Activated T-cell treated with anti-CD3 and anti-CD28 coated beads, Interleukin-2, amount 50 U/mL, for 72 hours (primary cell): ENCODE measurements at places on chromosomes 6 and 20.
A peak's percentile ranks its signal among the peaks of the same experiment; 100 is the strongest.

DNA sequence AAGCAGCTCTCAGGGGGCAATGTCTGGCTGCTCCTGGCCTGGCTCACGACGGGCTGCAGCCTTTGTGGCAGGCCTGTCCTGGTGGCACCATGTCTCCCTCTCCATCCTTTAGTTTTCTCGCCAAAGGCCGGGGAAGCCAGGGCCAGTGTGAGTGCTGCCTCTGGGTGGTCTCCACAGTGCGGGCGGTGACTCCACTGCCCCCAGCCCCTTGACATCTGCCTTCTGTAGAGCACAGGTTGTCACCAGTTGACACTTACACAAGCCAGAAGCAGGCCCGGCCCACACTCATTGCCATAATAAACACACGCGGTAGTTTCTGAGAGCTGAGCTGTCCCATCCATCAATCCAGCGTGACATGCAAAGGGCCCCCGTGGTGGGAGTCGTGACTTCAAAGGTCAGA is 219.5 kb downstream of the TFAP2C start:
- no peak overlapping the region for H3K4me3 ChIP-seq
- peaks cover 6% of the 10 kb centered on the region for H3K27me3 ChIP-seq
- no peak for DNase-seq

DNA sequence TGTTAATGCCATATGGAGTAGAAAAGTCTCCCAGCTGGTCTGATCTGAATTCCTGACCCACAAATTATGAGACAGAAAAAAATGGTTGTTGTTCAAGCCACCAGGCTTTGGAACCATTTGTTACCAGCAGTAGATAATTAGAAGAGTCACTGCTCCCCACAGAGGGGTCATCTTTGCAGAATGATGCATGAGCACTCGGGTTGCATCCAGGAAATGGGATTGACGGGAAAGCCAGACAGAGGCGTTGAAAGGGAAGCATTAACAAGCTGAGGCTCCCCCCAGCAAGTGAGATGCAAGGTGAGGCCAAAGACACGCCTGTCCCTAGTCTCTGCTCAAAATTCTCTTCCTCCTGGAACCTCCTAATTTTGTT is 182.5 kb downstream of the SYNDIG1 start:
- no peak overlapping the region for H3K4me3 ChIP-seq
- H3K27me3 ChIP-seq: no peaks in the 10 kb centered on the region
- no peak for DNase-seq

DNA sequence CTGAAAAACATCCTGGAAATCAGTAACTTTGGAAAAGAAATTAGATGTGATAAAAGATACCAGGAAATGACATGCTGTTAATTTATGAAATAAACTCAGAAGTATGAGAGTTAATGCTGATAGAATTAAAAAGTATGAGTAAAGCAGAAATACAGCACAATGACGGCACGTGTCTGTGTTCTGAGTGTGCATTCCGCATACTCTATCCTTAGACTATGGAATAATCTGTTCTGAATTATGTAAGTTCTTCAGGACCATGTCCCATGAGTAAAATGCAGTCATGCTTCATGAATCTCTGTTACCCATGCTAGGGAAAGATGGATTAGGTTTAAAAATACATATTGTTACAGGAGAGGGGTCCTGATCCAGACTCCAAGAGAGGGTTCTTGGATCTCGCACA is 21.7 kb downstream of the HECA start:
- H3K4me3 ChIP-seq: peak overlapping the region; percentile 69
- peak overlapping the region; percentile 90 for H3K27ac ChIP-seq

GRCh38 chr6:21406316-21406715 is 187.2 kb upstream of the SOX4 start:
- peaks cover 22% of the 10 kb centered on the region for H3K4me1 ChIP-seq
- no peaks in the 10 kb centered on the region for H3K36me3 ChIP-seq
- no peak overlapping the region for H3K27ac ChIP-seq
- H3K27me3 ChIP-seq: peaks cover 49% of the 10 kb centered on the region
- no peak overlapping the region for H3K4me3 ChIP-seq

DNA sequence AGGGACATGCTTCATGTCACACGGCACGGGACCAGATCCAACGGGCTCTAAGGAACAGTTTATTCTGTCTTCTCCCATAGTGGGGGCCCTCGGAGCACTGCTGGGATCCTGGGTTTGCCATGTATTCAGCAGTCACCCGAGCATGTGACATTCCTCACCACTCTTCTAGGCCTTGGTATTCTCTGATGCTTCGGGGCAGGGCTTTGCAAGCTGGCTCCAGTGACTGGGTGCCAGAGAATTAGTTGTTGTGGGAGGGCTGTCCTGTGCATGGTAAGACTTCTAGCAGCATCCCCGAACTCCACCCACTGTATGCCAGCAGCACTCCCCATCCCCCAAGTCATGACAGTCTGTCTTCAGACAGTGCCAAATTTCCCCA is 5.4 kb downstream of the CCN5 start:
- peaks cover 4% of the 10 kb centered on the region for H3K4me1 ChIP-seq
- no peaks in the 10 kb centered on the region for H3K27me3 ChIP-seq
- H3K4me3 ChIP-seq: no peak overlapping the region
- H3K36me3 ChIP-seq: no peaks in the 10 kb centered on the region

DNA sequence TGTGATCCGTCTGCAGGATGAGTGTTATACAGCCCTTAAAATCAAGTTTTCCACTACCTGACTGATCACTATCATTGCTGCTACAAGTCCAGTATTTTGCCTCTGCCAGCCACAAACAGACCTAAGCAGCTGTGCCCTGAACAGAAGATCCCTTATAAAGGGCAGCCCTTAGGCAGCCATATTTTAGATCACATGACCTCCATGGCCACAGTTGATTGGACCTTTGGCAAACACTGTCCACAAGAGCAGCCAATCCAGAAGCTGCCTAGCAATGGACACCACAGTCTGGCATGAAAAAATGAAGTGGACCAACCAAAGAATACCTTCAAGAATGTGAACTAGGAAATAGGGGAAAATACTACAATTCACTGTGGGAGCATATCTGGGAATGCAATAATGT is 50.8 kb downstream of the MC3R start:
- no peaks in the 10 kb centered on the region for H3K4me1 ChIP-seq
- peaks cover 16% of the 10 kb centered on the region for H3K27me3 ChIP-seq
- H3K4me3 ChIP-seq: no peak overlapping the region
- no peak overlapping the region for H3K27ac ChIP-seq
- H3K36me3 ChIP-seq: no peaks in the 10 kb centered on the region

- H3K27ac ChIP-seq: no peak overlapping the region
- no peak for DNase-seq
- peaks cover 17% of the 10 kb centered on the region for H3K27me3 ChIP-seq
- H3K36me3 ChIP-seq: no peaks in the 10 kb centered on the region
- H3K4me1 ChIP-seq: no peaks in the 10 kb centered on the region
Observed at GRCh38 chr20:57038608-57039440, 227.6 kb downstream of the BMP7 start.

- no peak overlapping the region for H3K4me3 ChIP-seq
- peaks cover 62% of the 10 kb centered on the region for H3K4me1 ChIP-seq
- peaks cover 13% of the 10 kb centered on the region for H3K36me3 ChIP-seq
- H3K27me3 ChIP-seq: no peaks in the 10 kb centered on the region
- DNase-seq: no peak
- peak overlapping the region; percentile 80 for H3K27ac ChIP-seq
Observed at GRCh38 chr20:45067087-45067486, 33.8 kb downstream of the KCNS1 start.

- H3K27ac ChIP-seq: peak overlapping the region; percentile 93
- DNase-seq: no peak
- no peaks in the 10 kb centered on the region for H3K27me3 ChIP-seq
- H3K4me3 ChIP-seq: peak overlapping the region; percentile 99
Observed at GRCh38 chr20:44961011-44961869, 1.0 kb upstream of the TOMM34 start.

GRCh38 chr6:11648889-11649288 is 111.3 kb downstream of the TMEM170B start:
- no peaks in the 10 kb centered on the region for H3K36me3 ChIP-seq
- no peak overlapping the region for H3K4me3 ChIP-seq
- H3K27ac ChIP-seq: no peak overlapping the region

DNA sequence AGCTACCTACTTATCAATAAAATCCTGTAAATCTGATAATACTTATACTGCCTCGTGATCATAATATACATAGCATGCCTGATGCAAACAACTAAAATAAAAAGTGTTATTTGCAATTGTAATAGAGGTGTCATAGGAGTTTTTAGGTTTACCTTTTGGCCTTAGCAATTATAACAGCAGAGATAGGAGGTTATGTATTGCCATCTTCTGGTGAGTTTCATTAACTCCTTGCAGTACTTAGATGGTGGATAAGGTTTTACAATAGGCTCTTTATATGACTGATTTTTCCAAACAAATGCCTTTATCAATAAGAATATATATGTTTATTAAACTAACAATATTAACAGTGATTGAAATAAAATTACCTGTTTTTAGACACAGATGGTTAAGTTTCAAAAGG is 27.8 kb upstream of the MYCT1 start:
- no peak for DNase-seq
- no peaks in the 10 kb centered on the region for H3K36me3 ChIP-seq
- H3K4me1 ChIP-seq: no peaks in the 10 kb centered on the region
- no peaks in the 10 kb centered on the region for H3K27me3 ChIP-seq
- H3K4me3 ChIP-seq: no peak overlapping the region
- no peak overlapping the region for H3K27ac ChIP-seq

DNA sequence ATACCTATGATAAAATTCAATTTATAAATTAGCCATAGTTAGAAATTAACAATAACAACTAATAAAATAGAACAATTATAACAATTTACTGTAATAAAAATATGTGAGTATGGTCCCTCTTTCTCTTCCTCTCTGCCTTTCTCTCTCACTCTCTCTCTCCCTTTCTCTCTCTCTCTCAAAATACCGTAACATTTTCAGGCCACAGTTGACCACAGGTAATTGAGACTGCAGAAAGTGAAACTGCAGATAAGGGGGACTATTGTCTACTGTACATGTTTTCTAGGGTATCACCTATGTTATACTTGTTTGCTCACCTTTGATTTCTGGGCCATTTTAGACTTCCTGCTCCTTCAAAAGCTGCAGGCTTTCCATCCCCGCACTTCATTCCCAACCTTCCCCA is 46.8 kb downstream of the LY86 start:
- H3K4me3 ChIP-seq: no peak overlapping the region
- peaks cover 25% of the 10 kb centered on the region for H3K4me1 ChIP-seq
- no peaks in the 10 kb centered on the region for H3K36me3 ChIP-seq
- DNase-seq: no peak
- no peaks in the 10 kb centered on the region for H3K27me3 ChIP-seq

GRCh38 chr6:39076623-39077535 is 28.3 kb downstream of the GLP1R start:
- H3K4me3 ChIP-seq: no peak overlapping the region
- H3K27me3 ChIP-seq: no peaks in the 10 kb centered on the region
- H3K27ac ChIP-seq: no peak overlapping the region
- H3K36me3 ChIP-seq: no peaks in the 10 kb centered on the region
- no peak for DNase-seq

- no peak overlapping the region for H3K27ac ChIP-seq
- DNase-seq: no peak
- H3K4me1 ChIP-seq: peaks cover 13% of the 10 kb centered on the region
- no peaks in the 10 kb centered on the region for H3K36me3 ChIP-seq
Observed at GRCh38 chr6:40957616-40958492, 81.2 kb downstream of the UNC5CL start.

- H3K4me1 ChIP-seq: peaks cover 14% of the 10 kb centered on the region
- H3K36me3 ChIP-seq: peaks cover 2% of the 10 kb centered on the region
- no peak for DNase-seq
- no peak overlapping the region for H3K27ac ChIP-seq
- no peaks in the 10 kb centered on the region for H3K27me3 ChIP-seq
Observed at GRCh38 chr20:13822459-13822858, 37.6 kb downstream of the NDUFAF5 start.

DNA sequence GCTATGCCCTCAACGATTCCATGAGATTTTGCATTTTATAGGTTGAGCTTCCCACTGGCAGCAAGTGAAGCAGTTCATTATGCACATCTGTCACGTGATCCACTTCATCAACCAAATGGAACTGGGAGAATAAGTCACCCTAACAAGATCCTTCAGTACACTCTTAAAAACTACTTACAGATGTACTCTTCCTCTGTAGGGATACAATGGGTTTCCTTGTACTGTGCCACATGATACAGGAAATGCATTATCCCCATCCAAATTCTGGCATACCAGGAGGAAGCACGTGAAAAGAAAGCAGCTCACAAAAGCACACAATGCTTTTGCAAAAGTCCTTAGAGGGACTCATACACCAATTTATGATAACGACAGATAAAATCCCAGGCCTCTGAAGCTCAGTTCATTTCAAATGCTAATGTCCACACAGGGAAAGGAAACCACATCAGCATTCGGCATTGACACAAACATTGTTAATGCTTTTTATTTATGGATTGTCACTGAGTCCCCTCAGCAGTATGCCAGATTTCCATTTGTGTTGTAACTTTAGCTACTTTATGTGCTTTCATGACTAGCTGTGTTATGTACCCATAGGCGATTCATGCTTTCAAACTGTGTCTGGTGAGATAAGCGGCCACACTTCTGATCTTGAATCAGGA is 58.1 kb upstream of the REV3L start:
- DNase-seq: no peak
- no peaks in the 10 kb centered on the region for H3K27me3 ChIP-seq
- no peak overlapping the region for H3K4me3 ChIP-seq
- no peaks in the 10 kb centered on the region for H3K36me3 ChIP-seq

DNA sequence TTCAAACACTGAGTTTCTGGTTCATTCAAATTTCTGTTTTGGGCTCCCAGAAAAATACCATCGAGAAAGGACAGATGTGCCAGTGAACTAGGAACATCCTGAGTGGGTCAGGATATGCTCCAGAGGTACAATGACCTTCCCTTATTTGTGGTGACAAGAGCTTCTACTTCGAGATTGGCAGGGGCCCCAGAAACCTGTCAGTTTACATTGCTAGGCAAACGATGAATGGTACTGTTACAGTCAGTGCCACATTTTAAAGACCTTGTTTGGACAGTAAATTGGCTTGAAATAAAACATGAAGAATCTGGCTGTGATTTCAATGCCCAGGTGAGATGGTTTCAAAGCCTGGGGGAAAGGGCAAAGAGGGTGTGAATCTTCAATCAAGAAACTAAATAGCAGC is 454.5 kb upstream of the ID4 start:
- no peaks in the 10 kb centered on the region for H3K27me3 ChIP-seq
- no peaks in the 10 kb centered on the region for H3K36me3 ChIP-seq
- H3K27ac ChIP-seq: no peak overlapping the region
- H3K4me1 ChIP-seq: no peaks in the 10 kb centered on the region
- no peak for DNase-seq
